Activated CD8-positive, alpha-beta T cell treated with anti-CD3 and anti-CD28 coated beads for 36 hours (primary cell): ENCODE measurements at places on chromosomes 16 and 17. TPM values are rescaled to one million over a fixed set of nuclear protein-coding genes. Genes with fewer than 3 reads are reported as not detected.

DNA sequence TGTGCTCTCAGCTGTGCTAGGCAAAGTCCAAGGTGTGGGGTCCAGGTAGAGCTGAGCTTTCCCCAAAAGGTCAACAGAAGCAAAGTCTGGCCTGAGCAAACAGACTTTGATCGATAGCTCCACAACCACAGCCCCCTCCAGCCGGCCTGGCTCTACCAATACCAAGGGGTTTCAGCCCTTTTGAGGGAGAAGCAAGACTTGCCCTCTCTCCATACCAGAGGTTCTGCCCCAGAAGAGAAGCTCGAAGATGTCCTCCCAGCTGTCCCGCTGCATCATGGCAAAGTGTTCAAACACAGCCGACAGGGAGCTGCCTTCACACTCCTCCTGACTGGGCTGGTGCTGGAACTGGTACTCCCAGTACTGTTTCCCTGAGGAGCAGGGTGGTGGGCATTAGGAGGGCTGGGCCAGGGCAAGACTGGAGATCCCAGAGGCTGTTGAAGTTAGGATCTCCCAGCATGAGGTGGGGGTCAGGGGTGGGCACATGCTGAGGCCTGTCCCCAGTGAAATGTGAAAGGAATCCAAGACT is 1.7 kb downstream of the VTN start:
- no peak overlapping the region for H3K27ac ChIP-seq
- peaks cover 15% of the 10 kb centered on the region for H3K4me1 ChIP-seq
- no peak overlapping the region for H3K4me3 ChIP-seq

DNA sequence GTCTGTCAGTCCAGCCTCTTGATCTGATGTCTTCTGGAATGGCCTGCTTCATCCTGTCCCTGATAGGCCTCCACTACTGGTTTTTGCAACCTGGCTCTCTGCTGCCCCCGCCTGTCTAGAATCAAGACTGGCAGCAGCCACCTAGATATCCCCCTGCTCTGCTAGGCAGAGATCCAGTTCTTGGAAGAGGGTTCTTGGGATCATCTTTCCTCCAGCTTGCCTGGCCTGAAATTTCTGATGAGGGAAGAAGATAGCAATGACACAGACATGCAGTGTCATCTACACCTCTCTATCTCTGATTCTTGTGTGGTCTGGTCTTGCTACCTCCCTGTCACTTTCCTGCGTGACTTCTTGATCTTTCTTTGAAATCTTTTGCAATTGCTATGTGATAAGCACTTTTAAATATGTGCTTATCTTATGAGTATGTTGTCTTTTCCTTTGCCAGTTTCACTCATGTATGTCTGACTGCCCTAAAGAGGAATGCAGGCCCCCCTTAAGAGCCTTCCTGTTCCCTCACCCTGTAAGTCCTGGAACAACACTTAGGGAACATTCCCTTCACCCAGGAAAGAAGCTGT is 20.3 kb upstream of the NFATC3 start:
- H3K27ac ChIP-seq, result peak overlapping the region; percentile 79
- H3K4me1 ChIP-seq, result peaks cover 59% of the 10 kb centered on the region
- H3K27me3 ChIP-seq, result no peaks in the 10 kb centered on the region

GRCh38 chr17:19940722-19941464 is 36.7 kb downstream of the AKAP10 start:
- H3K27me3 ChIP-seq, result no peaks in the 10 kb centered on the region
- H3K4me3 ChIP-seq, result no peak overlapping the region
- no peak for DNase-seq
- peaks cover 34% of the 10 kb centered on the region for H3K4me1 ChIP-seq

DNA sequence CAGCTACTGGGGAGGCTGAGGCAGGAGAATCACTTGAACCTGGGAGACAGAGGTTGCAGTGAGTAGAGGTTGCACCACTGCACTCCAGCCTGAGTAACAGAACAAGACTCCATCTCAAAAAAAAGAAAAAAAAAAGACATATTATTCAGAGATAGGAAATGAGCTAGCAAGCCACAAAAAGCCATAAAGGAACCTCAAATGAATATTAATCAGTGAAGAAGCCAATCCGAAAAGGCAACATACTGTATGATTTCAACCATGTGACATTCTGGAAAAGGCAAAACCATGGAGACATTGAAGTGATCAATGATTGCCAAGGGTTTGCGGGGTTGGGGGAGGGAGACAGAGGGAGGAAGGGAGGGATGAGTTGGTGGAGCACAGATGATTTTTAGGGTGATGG is 8.4 kb upstream of the EXOC7 start:
- H3K27ac ChIP-seq, result no peak overlapping the region
- no peaks in the 10 kb centered on the region for H3K36me3 ChIP-seq
- DNase-seq, result no peak
- no peaks in the 10 kb centered on the region for H3K27me3 ChIP-seq
- H3K4me1 ChIP-seq, result no peaks in the 10 kb centered on the region
- H3K4me3 ChIP-seq, result no peak overlapping the region

- no peak for DNase-seq
- H3K27me3 ChIP-seq, result no peaks in the 10 kb centered on the region
- H3K4me3 ChIP-seq, result no peak overlapping the region
- peak overlapping the region; percentile 42 for H3K27ac ChIP-seq
- H3K36me3 ChIP-seq, result peaks cover 12% of the 10 kb centered on the region
- H3K4me1 ChIP-seq, result peaks cover 74% of the 10 kb centered on the region
Measured at GRCh38 chr17:48240562-48241130, 133.1 kb downstream of the SNX11 start.

- peak overlapping the region; percentile 100 for H3K4me3 ChIP-seq
- H3K4me1 ChIP-seq, result peaks cover 28% of the 10 kb centered on the region
- H3K27ac ChIP-seq, result peak overlapping the region; percentile 100
- DNase-seq, result peak; percentile 88
Measured at GRCh38 chr16:30184096-30184890, 891 bp downstream of the CORO1A start.

- no peak overlapping the region for H3K4me3 ChIP-seq
- no peak overlapping the region for H3K27ac ChIP-seq
- no peak for DNase-seq
Measured at GRCh38 chr16:27852116-27852515, 211.4 kb downstream of the GSG1L start.

DNA sequence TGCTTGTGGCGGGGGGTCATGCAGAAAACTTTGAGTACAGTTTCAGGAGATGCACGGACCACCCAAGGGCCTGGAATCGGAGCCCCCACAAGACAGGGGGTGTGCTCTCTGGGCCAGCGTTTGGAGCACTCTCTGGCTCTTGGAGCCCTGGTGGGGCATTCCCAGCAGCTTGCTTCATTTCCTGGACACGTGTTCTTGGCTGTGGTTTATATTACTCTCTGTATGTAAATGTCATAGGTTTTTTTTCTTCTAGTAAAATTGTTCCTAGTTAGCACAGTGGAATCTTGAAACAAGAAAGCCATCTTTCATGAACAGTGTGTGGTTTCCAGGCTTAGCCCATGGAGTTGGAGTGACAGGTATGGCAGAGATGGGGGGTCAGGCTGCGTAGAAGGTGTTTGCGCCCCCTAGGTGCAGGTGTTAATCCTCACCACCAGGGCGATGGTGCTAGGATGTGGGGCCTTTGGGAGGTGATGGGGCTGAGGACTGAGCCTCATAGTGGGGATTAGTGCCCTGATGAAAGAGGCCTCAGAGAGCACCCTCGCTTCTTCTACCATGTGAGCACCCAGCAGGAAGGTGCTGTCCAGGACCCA is 79.8 kb downstream of the JPH3 start:
- no peaks in the 10 kb centered on the region for H3K36me3 ChIP-seq
- peak overlapping the region; percentile 18 for H3K27ac ChIP-seq
- H3K4me1 ChIP-seq, result peaks cover 12% of the 10 kb centered on the region
- H3K4me3 ChIP-seq, result no peak overlapping the region
- peak; percentile 63 for DNase-seq

DNA sequence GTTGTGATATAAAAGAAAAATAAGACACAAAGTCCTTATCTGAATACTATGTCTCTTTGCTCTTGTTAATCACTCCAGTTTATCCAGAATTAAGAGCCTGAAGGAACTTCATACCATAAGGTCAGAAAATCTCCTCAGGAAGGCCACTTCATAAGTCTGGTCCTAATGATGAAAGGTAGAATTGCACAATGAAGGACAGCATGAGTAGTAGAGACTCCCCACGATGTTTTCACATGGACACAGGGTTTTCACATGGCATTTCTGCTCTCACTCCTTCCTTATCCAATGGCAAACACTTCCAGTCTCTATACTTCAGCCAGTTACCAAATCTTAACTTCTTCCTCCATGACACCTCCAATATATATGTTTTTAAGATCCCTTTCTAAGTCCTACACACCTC is 10.2 kb upstream of the C17orf78 start:
- DNase-seq, result no peak
- no peak overlapping the region for H3K27ac ChIP-seq
- no peaks in the 10 kb centered on the region for H3K36me3 ChIP-seq
- no peaks in the 10 kb centered on the region for H3K4me1 ChIP-seq
- no peak overlapping the region for H3K4me3 ChIP-seq

GRCh38 chr17:40187238-40187637 is 10.0 kb downstream of the RAPGEFL1 start:
- H3K4me1 ChIP-seq, result peaks cover 9% of the 10 kb centered on the region
- no peak overlapping the region for H3K27ac ChIP-seq
- H3K4me3 ChIP-seq, result no peak overlapping the region
- H3K36me3 ChIP-seq, result no peaks in the 10 kb centered on the region
- DNase-seq, result no peak
- no peaks in the 10 kb centered on the region for H3K27me3 ChIP-seq

DNA sequence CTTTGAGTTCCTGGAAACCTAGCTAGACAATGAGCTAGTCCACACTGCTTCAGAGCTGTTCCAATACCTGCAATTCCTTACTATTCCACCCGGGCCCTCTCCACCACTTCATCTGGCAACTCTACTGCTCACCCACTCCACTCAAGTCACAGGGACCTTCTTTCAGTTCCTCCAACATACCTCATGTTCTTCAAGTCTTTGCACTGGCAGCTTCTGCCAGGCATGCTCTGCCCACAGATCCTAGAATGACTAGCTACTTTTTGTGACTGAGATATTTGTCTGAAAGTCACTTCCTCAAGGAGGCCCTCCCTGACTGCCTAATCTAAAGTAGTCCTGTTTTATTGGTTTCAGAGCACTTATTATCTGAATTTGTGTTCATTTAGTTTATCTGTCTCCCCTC is 86.4 kb downstream of the TEX14 start:
- H3K36me3 ChIP-seq, result no peaks in the 10 kb centered on the region
- no peak overlapping the region for H3K4me3 ChIP-seq
- no peaks in the 10 kb centered on the region for H3K27me3 ChIP-seq

GRCh38 chr16:84920333-84920732 is 91.0 kb downstream of the ZDHHC7 start:
- H3K36me3 ChIP-seq, result no peaks in the 10 kb centered on the region
- H3K4me1 ChIP-seq, result no peaks in the 10 kb centered on the region
- no peak overlapping the region for H3K4me3 ChIP-seq

DNA sequence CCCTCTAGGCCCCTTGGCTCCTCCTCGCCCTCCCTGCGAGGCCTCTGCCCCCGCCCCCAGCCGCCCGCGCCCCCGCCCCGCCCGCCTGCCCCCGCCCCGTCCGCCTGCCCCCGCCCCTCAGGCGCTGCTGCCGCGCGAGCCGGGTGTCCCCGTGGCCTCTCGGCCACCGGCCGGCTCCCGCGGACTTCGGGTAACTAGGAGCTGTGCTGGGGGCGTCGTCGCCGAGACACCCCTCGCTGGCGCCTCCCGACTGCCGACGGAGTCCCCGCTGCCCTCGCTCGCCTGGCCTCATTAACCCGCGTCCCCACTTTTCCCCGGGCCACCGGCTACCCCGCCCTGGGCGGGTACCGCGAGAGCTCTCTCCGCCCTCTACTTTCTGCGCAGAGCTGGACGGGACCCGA is at the start of gene TLCD1:
TSS of gene TLCD1 (minus strand) at position 8 of the 401 bp plus-strand sequence. CDS start 136 bp downstream, outside the sequence.
- H3K27ac ChIP-seq, result peak within 1 kb of the TSS; percentile 99
- H3K36me3 ChIP-seq, result peaks cover 45% of the 10 kb centered on the region
- peak; percentile 89 for DNase-seq
- H3K27me3 ChIP-seq, result no peaks in the 10 kb centered on the region
- peaks cover 39% of the 10 kb centered on the region for H3K4me1 ChIP-seq

DNA sequence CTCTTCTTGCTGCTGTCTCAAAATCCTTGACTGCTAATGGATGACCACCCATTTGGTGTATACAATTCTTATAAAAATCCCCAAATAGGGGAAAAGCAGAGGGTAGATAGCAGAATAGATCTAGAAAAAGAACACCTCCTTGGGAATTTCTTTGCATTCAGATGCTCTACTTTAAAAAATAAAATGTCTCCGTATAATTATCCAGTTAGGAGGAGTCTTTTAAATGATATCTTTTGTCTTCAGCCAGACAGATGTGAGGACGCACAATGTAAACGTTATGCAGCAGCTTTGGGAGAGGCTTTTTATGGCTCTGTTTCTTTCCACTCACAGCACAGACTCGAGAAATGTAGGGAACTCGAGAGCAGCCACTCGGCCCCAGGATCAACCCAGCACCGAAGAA is 300.2 kb downstream of the IRF8 start:
- H3K36me3 ChIP-seq, result no peaks in the 10 kb centered on the region
- H3K4me3 ChIP-seq, result no peak overlapping the region
- no peaks in the 10 kb centered on the region for H3K4me1 ChIP-seq
- H3K27me3 ChIP-seq, result peaks cover 43% of the 10 kb centered on the region
- no peak for DNase-seq
- no peak overlapping the region for H3K27ac ChIP-seq

GRCh38 chr17:60525328-60525684 is 736 bp downstream of the APPBP2 start:
- no peaks in the 10 kb centered on the region for H3K27me3 ChIP-seq
- H3K36me3 ChIP-seq, result peaks cover 10% of the 10 kb centered on the region
- no peak for DNase-seq

DNA sequence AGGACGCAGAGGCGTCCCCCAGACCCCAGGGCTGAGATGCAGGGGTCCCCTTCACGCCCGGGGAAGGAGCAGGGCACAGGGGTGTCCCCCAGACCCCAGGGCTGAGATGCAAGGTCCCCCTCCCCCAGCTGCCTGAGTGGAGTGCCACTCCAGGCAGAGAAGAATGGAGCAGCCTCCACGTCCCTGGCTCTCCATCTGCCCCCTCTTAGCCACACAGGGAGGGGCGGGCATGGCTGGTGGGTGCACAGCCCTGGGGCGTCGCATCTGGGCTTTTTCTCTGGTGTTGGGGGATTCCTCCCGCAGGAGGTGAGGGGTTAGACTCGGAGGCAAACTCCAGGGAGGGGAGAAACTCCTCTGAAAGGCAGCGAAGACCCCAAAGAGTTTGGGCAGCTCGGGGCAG is 17.5 kb downstream of the CIBAR2 start:
- no peaks in the 10 kb centered on the region for H3K36me3 ChIP-seq
- no peaks in the 10 kb centered on the region for H3K27me3 ChIP-seq
- H3K27ac ChIP-seq, result no peak overlapping the region
- DNase-seq, result no peak
- H3K4me1 ChIP-seq, result peaks cover 14% of the 10 kb centered on the region
- H3K4me3 ChIP-seq, result no peak overlapping the region

- H3K36me3 ChIP-seq, result no peaks in the 10 kb centered on the region
- H3K27ac ChIP-seq, result no peak overlapping the region
- no peaks in the 10 kb centered on the region for H3K27me3 ChIP-seq
- no peak overlapping the region for H3K4me3 ChIP-seq
- no peak for DNase-seq
Measured at GRCh38 chr16:4601036-4601863, 13.4 kb downstream of the UBALD1 start.

GRCh38 chr16:59463776-59464175 is 729.7 kb upstream of the GOT2 start:
- DNase-seq, result no peak
- H3K27me3 ChIP-seq, result peaks cover 1% of the 10 kb centered on the region
- H3K27ac ChIP-seq, result no peak overlapping the region
- H3K36me3 ChIP-seq, result no peaks in the 10 kb centered on the region
- H3K4me1 ChIP-seq, result peaks cover 2% of the 10 kb centered on the region
- H3K4me3 ChIP-seq, result no peak overlapping the region

UMOD gene
- total RNA-seq, result not detected

KCNH4 gene
- 0.38 TPM for total RNA-seq

BRICD5 gene
- 6.6 TPM for total RNA-seq

DHODH gene
- total RNA-seq, result 26.5 TPM

RBBP6 gene
- 71.6 TPM for total RNA-seq

SLC52A1 gene
- 0.13 TPM for total RNA-seq

HASPIN gene
- total RNA-seq, result 20.7 TPM
